ENCODE measurements at places on chromosomes 2 and 18. TPM values are rescaled to one million over a fixed set of nuclear protein-coding genes. Genes with fewer than 3 reads are reported as not detected.

DNA sequence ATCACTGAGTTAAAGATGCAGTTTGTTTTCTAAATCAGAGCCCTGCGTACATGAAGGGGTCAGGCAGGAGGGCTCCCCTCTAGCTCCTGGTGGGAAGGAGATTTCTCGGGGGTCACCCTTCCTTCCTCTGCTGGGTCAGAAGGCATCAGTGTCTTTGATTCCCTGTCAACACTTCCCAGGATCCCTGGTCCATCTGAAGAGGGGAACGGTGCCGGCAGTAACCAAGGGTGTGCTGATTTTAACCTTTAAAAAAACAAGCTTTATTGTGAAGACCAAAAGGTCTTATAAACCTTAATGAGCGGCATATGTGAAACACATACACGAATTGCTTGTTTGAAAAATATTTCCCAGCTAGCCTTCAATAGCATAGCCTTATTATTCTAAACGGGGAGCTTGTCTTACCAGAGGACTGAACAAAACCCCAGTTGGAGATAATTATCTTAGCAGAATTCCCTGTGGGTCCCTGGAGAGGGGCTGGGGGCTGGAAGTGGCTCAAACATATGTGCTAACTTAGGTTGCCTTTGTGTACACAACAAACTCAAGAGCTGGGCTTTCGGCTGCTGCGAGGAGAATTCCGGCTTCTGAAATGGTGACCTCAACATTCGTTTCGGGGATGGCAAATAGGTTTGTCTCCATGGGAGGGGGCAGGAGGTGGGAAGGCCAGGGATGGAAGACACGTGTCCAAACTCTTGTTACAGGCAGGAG is 114.9 kb upstream of the MYCN start:
- no peaks in the 10 kb centered on the region for H3K4me1 ChIP-seq
- H3K27ac ChIP-seq: no peak overlapping the region
- H3K36me3 ChIP-seq: no peaks in the 10 kb centered on the region
- no peak overlapping the region for H3K4me3 ChIP-seq
- peaks cover 25% of the 10 kb centered on the region for H3K27me3 ChIP-seq

NEB gene
- 0.40 TPM for total RNA-seq

GRCh38 chr2:64797881-64798575 is 144.3 kb upstream of the SERTAD2 start:
- no peaks in the 10 kb centered on the region for H3K27me3 ChIP-seq
- peaks cover 34% of the 10 kb centered on the region for H3K4me1 ChIP-seq
- H3K27ac ChIP-seq: peak overlapping the region; percentile 69
- no peak for DNase-seq

OLA1 gene
- 77.9 TPM for total RNA-seq

GRCh38 chr2:97011977-97012569 is 25.7 kb upstream of the FAM178B start:
- no peaks in the 10 kb centered on the region for H3K36me3 ChIP-seq
- H3K4me1 ChIP-seq: no peaks in the 10 kb centered on the region
- peaks cover 60% of the 10 kb centered on the region for H3K27me3 ChIP-seq

DNA sequence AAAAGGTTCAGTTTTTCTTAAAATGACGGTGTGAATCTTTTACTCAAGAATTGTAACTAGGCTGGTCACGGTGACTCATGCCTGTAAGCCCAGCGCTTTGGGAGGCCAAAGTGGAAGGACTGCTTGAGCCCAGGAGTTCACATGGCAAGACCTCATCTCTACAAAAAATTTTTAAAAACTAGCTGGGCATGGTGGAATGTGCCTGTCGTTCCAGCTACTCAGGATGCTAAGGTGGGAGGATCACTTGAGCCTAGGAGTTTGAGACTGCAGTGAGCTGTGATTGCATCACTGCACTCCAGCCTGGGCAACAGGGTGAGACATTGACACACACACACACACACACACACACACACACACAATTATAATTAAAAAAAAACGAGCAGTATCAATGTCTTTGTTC is 369.8 kb downstream of the DPP10 start:
- no peaks in the 10 kb centered on the region for H3K36me3 ChIP-seq
- no peak overlapping the region for H3K27ac ChIP-seq
- H3K4me3 ChIP-seq: no peak overlapping the region
- H3K4me1 ChIP-seq: no peaks in the 10 kb centered on the region
- H3K27me3 ChIP-seq: no peaks in the 10 kb centered on the region

GRCh38 chr18:80193701-80194100 is 53.6 kb downstream of the PARD6G start:
- no peak overlapping the region for H3K4me3 ChIP-seq
- H3K27me3 ChIP-seq: no peaks in the 10 kb centered on the region
- DNase-seq: peak; percentile 34
- peaks cover 3% of the 10 kb centered on the region for H3K36me3 ChIP-seq
- peaks cover 35% of the 10 kb centered on the region for H3K4me1 ChIP-seq
- H3K27ac ChIP-seq: no peak overlapping the region

GRCh38 chr2:217617616-217618022 is 385.2 kb downstream of the TNS1 start:
- no peaks in the 10 kb centered on the region for H3K27me3 ChIP-seq
- peak overlapping the region; percentile 12 for H3K27ac ChIP-seq
- H3K36me3 ChIP-seq: no peaks in the 10 kb centered on the region
- no peak overlapping the region for H3K4me3 ChIP-seq
- H3K4me1 ChIP-seq: peaks cover 52% of the 10 kb centered on the region

LIPG gene
- not detected for total RNA-seq

DNA sequence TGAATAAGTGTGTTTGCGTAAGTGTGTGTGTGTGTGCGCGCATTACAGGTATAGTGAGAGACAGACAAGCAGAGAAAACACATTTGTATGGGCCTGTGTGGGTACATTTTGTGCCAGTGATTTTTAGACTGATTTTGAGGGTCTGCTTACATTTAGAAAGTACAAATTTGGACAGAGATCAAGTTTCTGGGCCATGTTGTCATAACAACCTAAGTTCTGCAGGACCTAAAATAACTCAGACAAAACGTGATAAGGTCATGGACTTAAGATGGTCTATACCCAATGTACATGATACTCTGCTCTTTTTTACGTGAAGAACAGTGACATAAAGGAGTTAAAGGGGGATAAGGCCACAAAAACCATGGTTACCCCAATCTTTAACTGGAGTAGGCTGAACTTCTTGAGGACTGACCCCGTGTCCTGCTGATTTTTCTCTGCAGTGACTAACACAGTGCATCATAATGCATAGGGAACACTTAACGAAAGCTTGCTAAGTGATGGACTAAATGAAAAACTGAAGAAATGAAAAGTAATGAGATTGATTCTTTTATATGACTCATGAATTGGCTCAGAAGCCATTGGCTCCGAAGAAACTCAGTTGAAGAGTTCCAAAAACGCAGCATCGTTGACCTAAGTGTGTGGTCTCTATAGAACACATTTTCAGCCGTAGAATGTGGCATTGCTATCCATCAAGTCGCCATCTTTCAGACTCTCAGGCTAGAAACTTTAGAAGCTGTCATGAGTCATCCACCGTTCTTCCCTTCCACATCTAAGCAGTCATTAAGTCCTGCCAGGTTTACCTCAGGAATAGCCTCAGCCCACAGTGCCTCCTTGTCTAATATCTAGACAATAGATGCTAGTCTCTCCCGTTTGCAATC is 61.6 kb upstream of the NCOA1 start:
- no peak for DNase-seq
- H3K36me3 ChIP-seq: no peaks in the 10 kb centered on the region
- peaks cover 2% of the 10 kb centered on the region for H3K4me1 ChIP-seq

DNA sequence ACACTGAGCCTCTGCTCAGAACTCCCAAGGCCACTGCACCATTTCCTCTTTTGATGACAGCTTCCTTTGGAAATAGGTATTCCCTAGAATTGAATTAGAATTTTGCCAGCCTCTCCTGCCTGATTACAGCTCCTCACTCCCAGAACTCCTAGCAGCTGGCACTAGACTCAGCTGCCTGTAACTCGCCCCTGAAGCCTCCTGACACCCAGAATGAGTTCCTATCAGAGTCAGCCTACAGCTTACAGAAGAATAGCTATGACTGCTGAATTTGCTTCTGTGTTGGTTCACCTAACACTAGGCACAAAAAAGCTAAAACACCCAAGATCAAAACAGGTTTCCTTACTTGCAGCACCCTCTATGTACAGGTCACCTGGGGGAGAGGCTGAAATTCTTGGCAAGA is 108.2 kb upstream of the PTPRM start:
- H3K36me3 ChIP-seq: no peaks in the 10 kb centered on the region
- peaks cover 60% of the 10 kb centered on the region for H3K27me3 ChIP-seq
- H3K4me3 ChIP-seq: no peak overlapping the region

C2orf72 gene
- total RNA-seq: not detected

DNA sequence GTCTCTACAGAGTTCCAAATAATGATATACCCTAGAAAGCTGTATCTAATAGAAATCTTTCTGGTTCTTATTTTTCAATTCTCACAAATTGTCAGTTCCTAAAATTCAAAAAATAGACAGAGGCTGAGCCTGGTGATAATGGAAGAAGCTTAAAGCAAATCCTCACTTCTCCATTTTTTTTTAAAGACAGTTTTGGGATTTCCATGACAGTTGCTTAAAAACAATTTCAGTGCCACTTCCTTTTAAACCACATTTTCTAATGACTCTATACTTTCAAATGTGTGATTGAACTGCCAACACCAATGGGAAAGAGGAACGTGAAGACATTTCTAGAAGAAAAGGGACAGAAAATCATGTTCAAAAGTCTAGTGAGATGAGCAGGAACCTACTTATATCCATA is 4.0 kb downstream of the GKN2 start:
- no peak overlapping the region for H3K4me3 ChIP-seq
- peaks cover 12% of the 10 kb centered on the region for H3K4me1 ChIP-seq
- no peaks in the 10 kb centered on the region for H3K27me3 ChIP-seq
- no peaks in the 10 kb centered on the region for H3K36me3 ChIP-seq
- H3K27ac ChIP-seq: no peak overlapping the region

SERPINB12 gene
- not detected for total RNA-seq

DNA sequence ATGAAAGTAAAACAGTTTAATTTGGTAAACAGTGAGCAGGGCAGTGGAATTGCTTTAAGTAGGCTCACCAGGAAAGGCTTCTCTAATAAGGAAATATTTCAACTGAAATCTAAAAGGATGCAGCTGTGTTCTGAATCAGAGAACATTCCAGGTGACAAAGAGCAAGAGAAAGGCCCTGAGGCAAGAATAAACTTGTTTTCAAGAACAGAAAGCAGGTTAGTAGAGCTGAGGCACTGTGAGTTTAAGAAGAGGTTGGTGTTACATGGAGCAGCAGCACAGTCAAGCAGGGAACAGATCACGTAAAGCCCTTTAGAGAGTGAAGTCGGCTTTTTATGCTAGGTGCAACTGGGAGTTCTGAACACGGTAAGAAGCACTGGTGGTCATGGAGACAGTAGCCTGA is 57.0 kb upstream of the SCN1A start:
- no peak overlapping the region for H3K4me3 ChIP-seq
- peaks cover 18% of the 10 kb centered on the region for H3K4me1 ChIP-seq
- no peak for DNase-seq
- no peak overlapping the region for H3K27ac ChIP-seq
- no peaks in the 10 kb centered on the region for H3K36me3 ChIP-seq

DNA sequence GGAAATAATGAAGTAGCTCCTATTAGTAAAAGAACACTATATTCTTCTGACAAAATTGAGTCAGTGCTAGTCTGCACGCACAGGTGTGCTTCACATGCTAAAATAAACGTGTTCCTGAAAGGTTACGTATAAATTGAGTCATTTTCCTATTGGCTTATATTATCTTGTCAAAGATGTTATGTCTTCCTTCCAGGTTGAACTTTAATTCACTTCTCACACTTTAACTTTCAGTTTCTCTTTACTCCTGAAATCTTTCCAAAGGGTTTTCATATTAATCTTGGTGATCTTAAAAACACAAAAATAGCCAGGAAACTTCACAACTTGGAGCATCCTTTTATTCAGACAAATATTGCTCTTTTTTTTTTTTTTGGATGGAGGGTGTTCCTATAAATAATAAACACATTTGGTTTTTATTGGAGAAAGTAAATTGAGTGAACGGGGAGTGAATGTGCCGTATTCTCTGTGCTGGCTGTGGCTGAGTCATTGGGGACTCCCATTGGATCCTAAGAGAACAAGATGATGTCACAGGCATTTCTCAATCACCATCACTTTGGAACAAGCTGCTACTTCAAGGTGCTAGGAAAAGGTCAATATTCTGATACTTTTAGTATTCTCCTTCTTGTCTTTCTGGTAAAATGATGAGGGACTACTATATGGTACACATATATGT is 150.2 kb upstream of the SPATS2L start:
- H3K4me1 ChIP-seq: peaks cover 37% of the 10 kb centered on the region
- DNase-seq: no peak
- H3K27me3 ChIP-seq: no peaks in the 10 kb centered on the region
- H3K27ac ChIP-seq: peak overlapping the region; percentile 88
- peaks cover 1% of the 10 kb centered on the region for H3K36me3 ChIP-seq

- H3K4me1 ChIP-seq: no peaks in the 10 kb centered on the region
- H3K36me3 ChIP-seq: no peaks in the 10 kb centered on the region
- H3K27ac ChIP-seq: no peak overlapping the region
- no peak for DNase-seq
Measured at GRCh38 chr2:114609801-114610200, 167.4 kb downstream of the DPP10 start.

GRCh38 chr18:80105369-80106167 is 3.5 kb upstream of the ADNP2 start:
- H3K27ac ChIP-seq: no peak overlapping the region
- peaks cover under 1% of the 10 kb centered on the region for H3K36me3 ChIP-seq
- no peak overlapping the region for H3K4me3 ChIP-seq
- peak; percentile 48 for DNase-seq

SLC9A4 gene
- not detected for total RNA-seq

- H3K27ac ChIP-seq: no peak overlapping the region
- no peaks in the 10 kb centered on the region for H3K27me3 ChIP-seq
- no peaks in the 10 kb centered on the region for H3K4me1 ChIP-seq
- no peaks in the 10 kb centered on the region for H3K36me3 ChIP-seq
Measured at GRCh38 chr2:229088517-229088913, 182.6 kb downstream of the PID1 start.

GDF7 gene
- total RNA-seq: 9.0 TPM

- no peak overlapping the region for H3K4me3 ChIP-seq
- H3K27ac ChIP-seq: no peak overlapping the region
- no peaks in the 10 kb centered on the region for H3K4me1 ChIP-seq
- DNase-seq: no peak
- H3K27me3 ChIP-seq: peaks cover 10% of the 10 kb centered on the region
Measured at GRCh38 chr2:156649596-156649995, 213.4 kb downstream of the GPD2 start.

CDCA7 gene
- 5.1 TPM for total RNA-seq

DNA sequence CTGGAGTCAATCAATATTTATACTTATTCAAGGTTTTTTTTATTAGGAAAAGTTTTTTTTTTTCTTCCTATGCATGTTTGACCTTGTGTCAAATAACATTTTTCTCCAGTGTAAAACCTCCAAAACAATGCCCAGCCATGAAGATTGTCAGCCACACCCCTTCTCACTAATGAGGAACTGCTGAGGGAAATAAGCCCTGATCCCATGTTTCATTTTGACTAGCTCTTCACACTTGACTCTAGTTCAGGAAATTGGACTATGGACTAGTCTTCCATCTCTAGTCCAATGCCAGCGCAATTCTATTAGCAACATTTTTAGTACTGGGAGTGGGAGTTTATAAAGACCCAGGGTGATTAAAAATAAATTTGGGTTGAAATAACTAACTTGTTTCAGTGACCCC is 275.6 kb upstream of the CXCR4 start:
- DNase-seq: no peak
- H3K4me3 ChIP-seq: no peak overlapping the region
- no peaks in the 10 kb centered on the region for H3K27me3 ChIP-seq
- H3K36me3 ChIP-seq: no peaks in the 10 kb centered on the region
- no peaks in the 10 kb centered on the region for H3K4me1 ChIP-seq

C2orf66 gene
- total RNA-seq: 0.27 TPM

- peaks cover 51% of the 10 kb centered on the region for H3K27me3 ChIP-seq
- H3K4me1 ChIP-seq: peaks cover 3% of the 10 kb centered on the region
- H3K27ac ChIP-seq: peak overlapping the region; percentile 7
Measured at GRCh38 chr2:74632209-74632938, 15.8 kb downstream of the M1AP start.
